CD4-positive, alpha-beta T cell treated with Interleukin-2 at 100 ng/mL for 4 hours (primary cell): ENCODE measurements at places on chromosomes 5 and 9.

DNA sequence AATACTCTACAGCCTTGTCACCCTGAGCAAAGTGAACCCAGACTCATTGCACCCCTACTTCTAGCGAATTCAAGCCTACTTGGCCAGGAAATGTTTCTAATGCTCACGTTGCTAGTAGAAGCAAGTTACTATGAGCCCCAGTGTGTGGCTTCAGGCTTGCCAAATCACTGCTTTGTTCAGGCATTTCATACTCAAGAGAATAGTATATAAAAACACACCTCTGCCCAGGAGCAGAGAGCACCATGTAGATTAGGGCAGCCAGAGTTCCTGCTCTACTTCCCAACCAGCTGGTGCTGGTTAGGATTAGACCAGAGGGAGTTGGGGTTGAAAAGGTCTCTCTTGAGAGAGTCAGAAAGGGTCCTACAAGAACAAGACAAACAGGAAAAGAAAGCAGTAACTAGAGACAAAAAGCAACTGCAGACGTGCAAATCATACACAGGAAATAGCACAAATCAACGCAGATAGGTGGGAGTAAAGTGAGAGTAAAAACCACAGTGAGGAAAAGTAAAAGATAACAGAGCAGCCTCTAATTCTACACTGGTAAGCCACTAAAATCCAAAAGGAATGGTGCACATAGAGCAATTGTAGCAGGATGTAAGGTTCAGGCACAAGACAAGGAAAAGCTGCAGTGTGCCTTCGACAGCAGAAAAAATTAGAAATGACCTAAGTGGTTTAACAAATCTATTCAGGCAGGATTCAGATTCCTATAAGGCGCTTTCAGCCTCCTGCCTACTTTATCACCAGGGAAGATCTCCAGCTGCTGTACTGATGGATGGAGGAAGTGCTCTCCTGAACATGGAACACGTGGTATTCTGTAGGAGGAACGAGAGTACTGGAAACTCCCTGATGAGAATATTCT, 49.6 kb upstream of the KIF2A start:
- peak; percentile 34 for DNase-seq

- no peak for DNase-seq
Measured at GRCh38 chr9:121735065-121735792, 83.8 kb downstream of the DAB2IP start.

- no peak for DNase-seq
Measured at GRCh38 chr5:37640088-37640487, 199.8 kb downstream of the GDNF start.

DNA sequence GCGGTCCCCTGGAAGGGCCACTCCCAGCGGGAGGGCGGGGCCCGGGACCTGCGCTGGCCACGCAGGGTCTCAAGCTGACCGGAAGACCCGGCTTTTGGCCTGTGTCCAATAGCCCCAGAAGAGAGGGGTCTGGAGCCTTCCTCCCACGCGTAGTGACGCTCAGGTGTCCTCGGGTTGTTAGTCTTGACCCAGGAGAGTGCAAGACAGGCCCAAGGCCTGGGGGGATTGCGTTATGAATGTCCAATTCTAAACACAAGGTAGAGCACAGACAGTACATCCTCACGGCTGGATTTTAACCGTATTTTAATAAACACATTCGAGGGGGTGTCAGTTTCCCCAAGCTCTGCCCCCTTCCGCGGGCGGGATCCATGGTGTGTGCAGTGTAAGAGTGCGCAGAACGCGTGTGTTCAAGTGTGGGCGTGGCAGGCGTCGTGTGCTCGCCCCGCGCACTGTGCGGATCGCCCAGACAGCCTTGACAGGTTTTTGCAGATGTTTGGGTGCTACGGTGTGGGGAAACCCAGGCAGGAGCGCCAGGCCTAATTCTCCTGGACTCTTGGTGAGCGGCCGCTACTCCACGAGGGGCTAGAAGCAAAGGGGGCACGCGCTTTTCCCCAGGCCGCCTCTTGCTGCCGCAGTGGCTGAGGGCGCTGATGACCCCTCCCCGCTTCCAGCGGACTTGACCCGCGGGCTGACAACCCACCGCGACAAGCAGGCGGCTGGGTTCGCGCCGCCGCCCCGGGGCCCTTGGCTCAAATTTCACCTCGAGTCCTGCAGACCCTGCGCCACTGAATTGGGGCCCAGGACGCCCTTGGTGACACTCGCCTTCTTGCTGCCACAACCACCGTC, 6.1 kb upstream of the DMRT3 start:
- no peak for DNase-seq

- no peak for DNase-seq
Measured at GRCh38 chr9:136798708-136799078, 2.6 kb downstream of the CCDC183 start.

GRCh38 chr5:68240202-68240601, 24.6 kb downstream of the PIK3R1 start:
- no peak for DNase-seq

DNA sequence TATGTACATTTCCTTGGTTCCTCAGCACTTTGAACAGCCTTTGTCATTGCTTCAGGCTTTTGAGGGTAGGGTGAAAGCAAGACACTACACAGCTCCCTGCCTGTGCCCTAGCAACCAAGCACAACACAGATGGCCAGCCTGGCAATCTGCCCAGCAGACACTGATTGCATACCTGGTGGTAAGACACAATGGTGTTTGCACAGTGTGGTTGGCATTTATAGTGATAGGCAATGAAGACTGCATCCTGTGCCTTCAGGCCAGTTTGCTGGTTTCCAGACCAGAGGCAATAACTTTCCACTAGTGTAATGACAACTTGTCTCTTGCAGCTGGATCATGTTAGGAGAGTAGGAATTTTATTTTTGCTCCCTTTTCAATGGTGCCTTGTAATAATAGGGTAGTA, 144.5 kb upstream of the TNC start:
- no peak for DNase-seq

- DNase-seq, result no peak
Measured at GRCh38 chr5:36614657-36615308, 8.4 kb downstream of the SLC1A3 start.

DNA sequence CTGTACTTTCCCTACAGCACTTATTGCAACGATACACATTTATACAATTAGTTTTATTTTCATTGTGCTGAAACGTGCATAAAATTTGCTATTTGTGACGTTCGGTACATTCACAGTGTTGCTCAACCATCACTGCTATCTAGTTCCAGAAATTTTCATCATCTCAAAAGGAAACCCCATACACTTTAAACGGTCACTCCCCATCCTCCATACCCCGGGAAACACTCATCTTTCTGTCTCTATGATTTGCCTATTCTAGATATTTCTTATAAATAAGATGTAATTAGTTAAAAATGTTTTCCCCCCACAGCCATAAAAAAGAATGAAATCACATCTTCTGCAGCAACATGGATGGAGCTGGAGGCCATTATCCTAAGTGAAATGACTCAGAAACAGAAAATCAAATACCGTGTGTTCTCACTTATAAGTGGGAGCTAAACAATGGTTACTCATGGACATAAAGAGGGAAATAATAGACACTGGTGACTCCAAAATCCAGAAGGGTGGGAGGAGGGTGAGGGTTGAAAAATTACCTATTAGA, 40.2 kb upstream of the TEX48 start:
- DNase-seq, result no peak

- DNase-seq, result no peak
Measured at GRCh38 chr9:103014242-103014641, 19.1 kb downstream of the CYLC2 start.

GRCh38 chr5:121918238-121918637, 43.5 kb upstream of the SRFBP1 start:
- no peak for DNase-seq

DNA sequence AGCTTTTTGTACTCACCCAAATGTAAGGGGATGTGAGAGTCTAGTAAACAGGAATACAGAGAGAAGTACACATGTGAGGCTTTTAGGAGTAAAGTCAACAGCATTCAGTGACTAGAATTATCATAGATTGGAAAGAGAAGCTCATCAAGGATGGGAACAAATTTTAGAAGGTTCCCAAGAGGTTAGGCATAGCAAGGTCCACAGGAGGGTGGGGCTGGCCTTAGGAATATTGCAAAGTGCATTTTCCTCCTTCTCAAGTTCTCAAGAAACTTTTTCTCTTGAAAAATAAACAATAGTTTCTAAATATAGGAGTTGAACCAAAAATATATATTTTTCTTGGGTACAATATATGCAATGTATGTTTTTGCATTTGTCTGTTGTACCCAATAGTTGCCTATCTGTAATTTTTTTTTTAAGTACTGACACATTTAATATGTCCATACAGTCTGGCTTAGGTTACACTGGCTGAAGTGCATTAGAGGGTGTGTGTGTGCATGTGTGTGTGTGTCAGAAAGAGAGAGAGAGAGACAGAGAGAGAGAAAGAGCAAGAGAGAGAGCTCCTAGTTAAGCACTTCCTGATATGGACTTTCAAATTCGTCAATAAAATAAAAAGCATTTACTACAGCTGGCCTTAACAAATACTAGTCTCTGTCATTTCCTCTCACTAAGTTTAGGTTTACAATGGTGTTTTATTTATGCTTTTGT, 62.2 kb downstream of the SNX18 start:
- DNase-seq, result no peak

- no peak for DNase-seq
Measured at GRCh38 chr9:10331157-10331556, 281.6 kb downstream of the PTPRD start.

DNA sequence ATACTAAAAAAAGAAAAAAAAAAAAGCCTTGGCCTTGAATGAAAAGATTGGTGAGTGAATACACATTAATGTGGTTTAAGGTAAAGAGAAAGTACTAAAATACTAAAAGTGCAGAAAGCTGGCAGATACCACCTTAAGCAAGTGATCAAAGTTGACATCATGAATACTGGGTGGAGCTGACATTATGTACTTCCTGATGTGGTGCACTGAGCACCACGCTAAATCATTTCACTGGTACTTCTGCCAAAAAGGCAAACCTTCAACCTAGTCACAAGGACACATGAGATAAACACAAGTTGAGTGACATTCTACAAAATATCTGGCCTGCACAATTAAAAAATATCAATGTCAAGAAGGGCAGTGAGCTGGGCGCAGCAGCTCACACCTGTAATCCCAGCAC, 33.8 kb upstream of the PANK3 start:
- peak; percentile 50 for DNase-seq

DNA sequence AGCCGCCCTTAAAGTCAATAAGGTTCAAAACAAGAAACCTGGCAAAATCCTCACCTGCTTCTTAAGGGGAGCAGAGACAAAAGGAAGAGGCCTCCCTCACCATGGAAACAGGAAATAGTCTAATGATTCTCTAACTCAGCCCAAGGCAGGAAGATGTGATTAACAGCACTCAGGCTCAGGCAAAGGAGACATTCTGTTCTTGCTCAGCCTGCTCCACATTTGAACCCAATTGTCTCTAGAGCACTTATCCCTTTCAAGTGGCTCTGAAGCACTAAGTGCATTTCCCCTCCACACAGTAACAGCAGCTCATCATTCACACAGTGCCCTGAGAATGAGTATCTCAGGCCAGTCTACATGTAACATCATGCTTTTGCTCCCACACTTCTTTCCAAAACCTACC, 72.3 kb downstream of the NIPSNAP3B start:
- no peak for DNase-seq

- no peak for DNase-seq
Measured at GRCh38 chr5:127019928-127020327, 10.4 kb downstream of the MARCHF3 start.

DNA sequence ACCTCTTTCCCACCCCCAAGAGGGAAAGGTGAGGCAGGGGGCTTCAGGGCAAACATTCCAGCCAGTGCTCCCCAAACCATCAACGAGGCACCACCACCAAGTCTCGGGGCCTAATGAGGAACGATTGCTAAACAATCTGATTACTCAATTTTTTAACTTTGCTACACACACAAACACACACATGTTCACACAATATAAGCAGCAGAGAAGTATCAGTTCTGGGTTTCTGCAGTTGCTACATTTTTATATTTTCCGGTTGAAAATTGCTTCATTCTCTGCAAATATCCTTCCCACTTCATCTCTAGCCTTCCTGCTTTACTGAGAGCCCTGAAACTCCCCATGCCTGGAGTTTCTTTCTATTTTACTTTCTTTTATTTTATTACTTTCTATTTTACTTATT, 60.2 kb downstream of the FEM1C start:
- no peak for DNase-seq

GRCh38 chr5:156675395-156675794, 174.7 kb upstream of the PPP1R2B start:
- DNase-seq, result no peak

DNA sequence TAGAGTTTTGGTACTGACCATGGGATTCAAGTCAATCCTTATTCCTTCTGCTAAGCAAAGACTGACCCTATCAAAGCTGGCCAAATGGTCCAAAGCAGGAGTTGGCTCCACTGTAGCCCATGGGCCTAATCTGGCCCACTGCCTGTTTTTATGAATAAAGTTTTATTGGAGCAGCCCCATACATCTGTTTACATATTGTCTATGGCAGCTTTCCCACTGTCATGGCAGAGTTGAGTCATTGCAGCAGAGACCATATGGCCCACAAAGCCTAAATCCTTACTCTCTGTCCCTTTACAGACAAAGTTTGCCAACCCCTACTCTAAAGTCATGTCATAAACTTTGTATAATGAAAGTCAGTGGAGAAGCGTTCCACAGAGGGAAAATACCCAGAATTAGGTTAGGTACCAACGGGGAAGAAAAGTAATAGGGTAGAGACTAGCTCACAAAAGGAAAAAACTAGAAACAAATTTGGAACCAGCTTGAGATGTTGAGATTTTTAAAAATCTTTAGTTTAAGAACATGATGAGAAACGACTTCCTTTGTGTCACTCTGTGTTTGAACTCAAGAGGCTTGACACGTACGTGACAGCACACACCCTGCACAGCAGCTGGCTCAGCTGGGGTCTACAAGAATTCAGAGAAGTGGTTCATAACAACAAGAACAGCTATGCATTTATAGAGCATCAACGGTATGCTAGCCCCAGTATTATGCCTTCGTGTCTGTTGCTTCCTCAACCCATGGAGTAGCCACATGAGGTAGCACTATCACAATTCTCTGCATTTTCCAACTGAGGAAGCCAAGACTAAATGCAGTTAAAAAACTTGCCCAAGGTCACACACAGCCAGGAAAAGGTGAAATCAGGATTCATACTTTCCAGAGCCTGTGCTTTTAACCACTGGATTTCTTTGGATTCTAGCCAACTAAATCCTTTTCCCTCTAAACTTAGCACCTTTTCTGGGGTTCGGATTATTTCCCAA, 198.9 kb upstream of the WWC1 start:
- no peak for DNase-seq

DNA sequence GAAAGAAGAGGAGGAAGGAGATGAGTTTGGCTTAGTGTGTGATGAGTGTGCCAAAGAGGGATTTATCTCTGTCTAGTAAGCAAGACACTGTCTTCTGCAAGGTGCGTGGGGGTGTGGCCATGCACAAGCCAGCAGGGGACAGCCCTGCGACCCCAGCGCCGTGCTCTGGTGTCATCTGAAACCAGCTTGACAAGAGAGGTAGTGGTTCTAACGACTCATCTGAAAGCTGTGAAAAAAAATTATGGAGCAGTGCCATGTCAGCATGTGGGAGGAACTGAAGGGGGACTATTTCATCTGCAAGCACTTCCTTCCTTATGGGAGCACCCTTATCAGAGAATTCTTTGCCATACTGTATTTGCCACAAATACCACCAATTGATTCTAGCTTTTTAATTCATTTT, 398.6 kb downstream of the PSAT1 start:
- no peak for DNase-seq
